ENCODE measurements at places on chromosomes 4 and X.

GRCh38 chrX:29067351-29067750 lies 480.1 kb downstream of the IL1RAPL1 start:
- no peak for DNase-seq

GRCh38 chrX:39813631-39814277 lies 284.0 kb downstream of the BCOR start:
- DNase-seq: peak; percentile 48

GRCh38 chr4:39235696-39236095 lies 53.4 kb downstream of the WDR19 start:
- DNase-seq: no peak

GRCh38 chr4:31234494-31234893 lies 514.3 kb downstream of the PCDH7 start:
- DNase-seq: no peak

GRCh38 chr4:7166981-7167700 lies 25.2 kb upstream of the SORCS2 start:
- DNase-seq: no peak

GRCh38 chr4:164613792-164614191 lies 140.1 kb upstream of the SMIM31 start:
- DNase-seq: no peak

GRCh38 chrX:68498044-68498507 lies 775 bp upstream of the YIPF6 start:
- no peak for DNase-seq

DNA sequence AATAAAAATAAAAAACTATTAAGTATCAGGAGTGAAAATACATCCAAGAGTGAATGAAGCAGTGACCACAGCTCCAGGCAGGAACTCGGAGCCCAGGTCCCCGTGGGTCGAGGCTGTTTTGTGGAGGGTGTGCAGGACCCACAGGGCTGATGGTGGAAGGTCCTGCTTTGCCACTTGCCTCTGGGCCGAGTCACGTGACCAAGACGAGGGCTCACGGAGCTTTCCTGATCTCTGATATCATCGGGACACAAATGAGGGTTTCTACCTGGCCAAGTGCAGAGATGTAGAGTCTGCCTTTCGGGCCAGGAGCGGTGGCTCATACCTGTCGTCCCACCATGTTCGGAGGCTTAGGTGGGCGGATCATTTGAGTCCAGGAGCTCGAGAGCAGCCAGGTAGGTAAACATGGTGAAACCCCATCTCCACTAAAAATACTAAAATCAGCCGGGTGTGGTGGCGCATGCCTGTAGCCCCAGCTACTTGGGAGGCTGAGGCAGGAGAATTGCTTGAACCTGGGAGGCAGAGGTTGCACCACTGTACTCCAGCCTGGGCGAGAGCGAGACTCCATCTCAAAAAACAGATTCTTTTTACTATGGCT lies 7.2 kb downstream of the SLC25A6 start:
- DNase-seq: no peak

GRCh38 chr4:126183206-126183605 lies 868.5 kb downstream of the FAT4 start:
- no peak for DNase-seq

GRCh38 chr4:39522068-39522467 lies 5.2 kb downstream of the UGDH start:
- no peak for DNase-seq

DNA sequence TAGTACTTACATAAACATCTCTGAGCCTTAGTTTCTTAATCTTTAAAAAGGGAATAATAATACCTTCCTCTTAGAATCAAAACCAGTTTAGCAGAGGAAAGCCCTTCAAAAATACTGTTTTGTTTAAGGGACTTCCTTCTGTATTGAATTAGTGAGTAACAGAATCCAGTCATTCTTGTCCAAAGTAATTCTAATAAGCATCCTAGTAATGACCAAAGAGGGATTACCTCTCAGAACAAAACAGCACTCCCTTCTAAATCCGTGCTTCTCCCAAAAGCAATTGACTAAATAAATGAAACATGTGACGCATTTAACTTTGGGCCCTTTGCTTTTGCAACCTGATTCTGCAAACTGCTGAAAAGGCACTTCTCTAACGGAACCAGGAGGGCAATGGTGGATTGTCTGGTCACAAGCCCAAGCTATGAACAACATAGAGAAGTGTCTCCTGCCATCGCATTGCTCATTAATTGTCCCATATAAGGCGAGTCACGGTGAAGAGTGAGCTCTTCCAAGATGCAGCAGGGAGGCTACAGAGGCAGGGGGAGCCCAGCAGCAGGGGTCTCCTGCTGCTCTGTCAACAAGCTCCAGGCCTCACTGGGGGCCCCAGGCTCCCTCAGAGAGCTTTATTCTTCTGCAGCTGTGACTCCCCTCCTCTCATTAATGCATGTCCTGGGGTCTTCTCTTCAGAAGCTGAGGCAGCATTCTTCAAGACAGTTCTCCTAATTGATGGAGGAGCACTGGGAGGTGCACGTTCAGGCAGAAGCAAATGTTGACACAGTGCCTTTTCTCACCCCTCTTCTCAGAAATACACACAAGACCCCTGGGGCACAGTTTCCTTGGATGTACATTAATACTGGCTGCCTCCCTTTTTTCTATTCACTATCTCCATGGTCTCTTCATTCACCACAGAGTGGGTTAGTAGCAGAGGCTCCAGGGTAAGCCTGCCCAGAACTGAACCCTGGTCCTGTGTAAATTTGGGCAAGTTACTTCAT lies 419.6 kb upstream of the RASGEF1B start:
- DNase-seq: no peak

DNA sequence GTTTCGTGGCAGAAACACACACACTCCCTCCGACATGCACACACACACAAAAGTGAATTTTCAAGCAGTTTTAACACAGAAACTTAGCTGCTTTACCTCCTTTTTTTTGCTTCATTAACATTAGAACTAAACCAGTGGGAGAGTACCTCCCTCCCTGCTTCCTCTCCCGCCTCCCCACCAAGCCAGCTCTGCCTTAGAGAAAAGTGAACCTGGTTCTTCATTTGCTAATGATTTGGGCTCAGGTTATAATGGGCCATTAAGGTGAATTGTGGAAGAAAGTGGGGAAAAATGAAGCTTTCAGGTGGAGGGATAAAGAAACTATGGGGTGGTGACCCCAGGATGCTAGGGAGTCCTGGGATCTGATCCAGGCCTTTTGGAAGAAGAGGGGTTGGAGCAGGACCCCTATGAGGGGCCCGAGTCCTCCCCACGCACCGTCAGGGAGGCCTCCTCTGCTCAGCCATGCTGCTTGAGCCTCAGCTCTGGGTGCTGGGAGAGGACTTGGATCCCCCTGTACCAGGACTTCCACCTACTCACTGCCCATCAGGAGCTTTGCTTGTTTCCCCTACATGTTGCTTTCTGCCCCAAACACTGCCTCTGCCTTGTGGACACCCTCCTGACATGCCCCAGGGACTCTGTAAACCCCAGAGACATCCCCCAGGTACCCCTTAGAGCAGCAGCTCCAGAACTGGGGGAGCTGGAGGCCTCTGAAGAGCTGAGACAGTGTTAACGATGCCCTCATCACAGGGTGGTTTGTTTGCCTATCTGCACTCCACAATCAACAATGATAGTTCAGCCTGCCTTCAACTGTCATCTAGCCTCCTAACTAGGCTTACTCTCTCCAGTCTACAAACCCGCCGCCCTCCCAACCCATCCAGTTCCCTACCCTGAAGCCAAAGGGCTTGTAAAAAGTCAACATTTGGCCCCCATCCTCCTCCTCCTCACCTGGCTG lies 6.5 kb upstream of the JADE1 start:
- no peak for DNase-seq

- DNase-seq: no peak
Measured at GRCh38 chr4:81498551-81499099, 26.9 kb upstream of the RASGEF1B start.

- DNase-seq: no peak
Measured at GRCh38 chr4:55269995-55270394, 76.0 kb upstream of the SRD5A3 start.

GRCh38 chr4:47747846-47748494 lies 89.9 kb downstream of the CORIN start:
- DNase-seq: no peak

- no peak for DNase-seq
Measured at GRCh38 chrX:47854474-47854873, 17.8 kb downstream of the ZNF81 start.

GRCh38 chr4:102734591-102735385 lies 26.0 kb downstream of the MANBA start:
- DNase-seq: no peak

- no peak for DNase-seq
Measured at GRCh38 chrX:121050781-121051180, 3.4 kb downstream of the GLUD2 start.

- no peak for DNase-seq
Measured at GRCh38 chrX:9311421-9312160, 153.3 kb upstream of the TBL1X start.

DNA sequence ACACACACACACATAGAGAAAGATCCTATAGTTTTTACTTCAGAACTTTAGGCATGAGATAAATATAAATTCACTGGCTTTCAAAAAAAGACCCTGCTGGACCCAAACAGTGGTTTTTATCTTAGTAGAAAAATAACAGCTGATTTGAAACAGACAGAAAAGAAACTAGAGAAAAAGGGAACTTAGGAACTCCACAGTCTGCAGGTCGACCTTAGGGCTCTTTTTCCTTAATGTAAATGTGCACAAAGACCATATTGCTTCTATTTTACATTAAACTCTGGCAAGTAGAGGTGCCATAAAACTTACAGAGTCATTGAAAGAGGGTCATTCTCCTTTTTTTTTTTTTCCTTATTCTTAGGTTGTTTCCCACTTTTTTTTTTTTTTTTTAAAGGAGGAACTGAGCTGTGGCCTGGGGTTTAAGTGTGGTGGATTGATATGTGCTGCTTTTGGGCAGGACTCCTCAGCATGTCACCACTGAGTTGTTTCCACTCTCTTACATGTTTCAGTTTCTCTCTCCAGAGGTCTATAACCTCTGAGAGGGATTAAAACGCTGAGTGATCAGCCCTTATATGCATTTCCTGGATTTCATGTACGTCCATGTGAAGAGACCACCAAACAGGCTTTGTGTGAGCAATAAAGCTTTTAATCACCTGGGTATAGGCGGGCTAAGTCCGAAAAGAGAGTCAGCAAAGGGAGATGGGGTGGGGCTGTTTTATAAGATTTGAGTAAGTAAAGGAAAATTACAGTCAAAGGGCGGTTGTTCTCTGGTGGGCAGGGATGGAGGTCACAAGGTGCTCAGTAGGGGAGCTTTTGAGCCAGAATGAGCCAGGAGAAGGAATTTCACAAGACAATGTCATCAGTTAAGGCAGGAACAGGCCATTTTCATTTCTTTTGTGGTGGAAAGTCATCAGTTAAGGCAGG lies 70.8 kb upstream of the PACRGL start:
- DNase-seq: no peak

DNA sequence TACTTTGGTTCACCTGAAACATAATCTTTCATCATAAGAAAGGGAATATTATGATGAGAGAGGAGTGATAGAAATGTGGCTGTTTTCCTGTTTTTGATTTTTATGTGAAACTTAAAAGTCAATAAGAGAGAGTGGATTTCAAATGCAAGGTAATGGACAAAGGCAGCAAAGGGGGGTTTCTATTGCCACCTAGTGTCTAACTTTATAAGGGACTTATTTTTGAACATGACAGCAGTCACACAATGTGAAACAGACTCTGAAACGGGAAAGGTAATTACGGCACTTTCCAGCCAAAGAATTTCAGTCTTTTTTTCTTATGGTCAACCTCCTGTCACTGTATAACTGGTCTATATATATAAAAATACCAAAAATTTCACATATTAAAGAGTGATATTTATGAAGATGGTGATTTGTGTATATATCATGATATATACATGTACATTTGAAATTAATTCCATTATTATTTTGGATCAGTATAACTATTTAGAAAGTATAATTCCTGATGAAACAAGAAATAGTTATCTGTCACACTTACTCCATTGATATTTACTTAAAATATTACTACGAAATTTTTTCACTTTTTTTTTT lies 127.1 kb downstream of the FBXO8 start:
- no peak for DNase-seq

DNA sequence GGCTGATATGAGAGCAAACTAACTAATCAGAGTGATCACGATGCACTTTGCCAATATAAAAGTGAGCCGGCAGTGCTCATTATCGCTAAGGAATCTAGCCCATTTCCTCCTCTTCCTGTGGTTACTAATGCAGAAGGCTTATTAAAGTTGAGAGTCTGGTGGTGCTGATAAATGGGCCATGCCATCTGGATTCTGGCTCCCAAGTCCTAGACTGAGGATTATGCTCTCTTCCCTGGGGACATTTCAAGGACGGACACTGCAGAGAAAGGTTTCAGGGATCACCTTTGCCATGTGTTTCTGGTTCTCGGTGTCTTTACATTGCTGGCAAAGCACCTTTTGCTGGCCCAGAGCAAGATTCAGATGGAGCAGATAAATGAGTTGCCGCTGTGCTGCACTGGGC lies 85.3 kb downstream of the RTL5 start:
- DNase-seq: no peak

- DNase-seq: no peak
Measured at GRCh38 chrX:43643201-43643600, 12.9 kb upstream of the MAOA start.

GRCh38 chr4:181796502-181796901 lies 446.7 kb upstream of the TENM3 start:
- no peak for DNase-seq

- no peak for DNase-seq
Measured at GRCh38 chr4:80538276-80538926, 202.9 kb downstream of the CFAP299 start.

DNA sequence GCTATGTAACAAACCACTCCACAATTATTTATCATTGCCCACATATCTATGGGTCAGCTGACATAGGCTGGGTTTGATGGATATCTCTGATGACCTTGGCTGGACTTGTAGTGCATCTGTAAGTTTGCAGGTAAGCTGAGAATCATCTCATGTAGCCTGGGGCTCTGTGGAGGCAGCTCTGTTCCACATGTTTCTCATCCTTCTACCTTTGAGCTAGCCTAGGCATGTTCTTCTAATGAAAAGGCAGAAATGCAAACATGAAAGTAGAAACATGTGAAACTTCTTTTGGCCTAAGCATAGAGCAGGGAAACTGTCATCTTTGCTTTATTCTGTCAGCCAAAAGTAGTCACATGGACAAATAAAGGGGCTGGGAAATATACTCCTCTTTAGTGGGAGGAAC lies 18.2 kb downstream of the MRPL1 start:
- DNase-seq: no peak

GRCh38 chrX:70174754-70175153 lies 2.5 kb upstream of the DGAT2L6 start:
- DNase-seq: no peak

DNA sequence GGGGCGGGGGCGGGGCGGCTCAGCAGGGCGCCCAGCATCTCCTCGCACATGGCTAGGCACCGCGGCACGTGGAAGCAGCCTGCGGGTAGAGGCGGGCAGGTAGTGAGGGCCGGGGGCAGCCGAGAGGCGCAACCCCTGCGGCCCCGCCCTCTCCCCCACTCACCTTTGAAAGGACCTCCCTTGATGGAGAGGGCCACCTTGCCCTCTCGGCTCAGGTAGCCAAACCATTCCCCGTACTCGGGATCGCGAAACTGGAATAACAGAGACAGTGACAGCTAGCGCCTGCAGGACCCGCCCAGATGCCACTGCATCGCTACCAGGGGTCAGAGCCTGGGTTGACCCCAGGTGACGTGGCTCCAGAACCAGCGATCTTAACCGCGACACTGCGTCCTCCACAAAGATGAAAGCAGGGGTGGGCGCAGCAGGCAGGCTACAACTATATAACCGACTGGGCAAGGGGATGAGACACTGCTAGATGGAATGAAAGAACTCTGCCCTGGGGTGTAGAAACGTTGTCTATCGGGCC lies 552 bp upstream of the NAA10 start:
- no peak for DNase-seq

GRCh38 chr4:77052352-77052751 lies 23.4 kb downstream of the CCNI start:
- no peak for DNase-seq

GRCh38 chrX:130550351-130550750 lies 148.6 kb downstream of the RBMX2 start:
- no peak for DNase-seq
